Kidney (tissue), 22 donors: ENCODE measurements at places on chromosomes 4 and X. TPM values are rescaled to one million over a fixed set of nuclear protein-coding genes. Genes with fewer than 3 reads are reported as not detected.

The FATE1 gene
- 0.52 TPM for polyA plus RNA-seq

The CXCL13 gene
- not detected for polyA plus RNA-seq

The NUDT10 gene
- 7.0 TPM for polyA plus RNA-seq

The GLOD5 gene
- 12.6 TPM for polyA plus RNA-seq
